Right ventricle myocardium superior (tissue), 1 donor: ENCODE measurements at places on chromosomes 7 and 10. TPM values are rescaled to one million over a fixed set of nuclear protein-coding genes. Genes with fewer than 3 reads are reported as not detected.

DNA sequence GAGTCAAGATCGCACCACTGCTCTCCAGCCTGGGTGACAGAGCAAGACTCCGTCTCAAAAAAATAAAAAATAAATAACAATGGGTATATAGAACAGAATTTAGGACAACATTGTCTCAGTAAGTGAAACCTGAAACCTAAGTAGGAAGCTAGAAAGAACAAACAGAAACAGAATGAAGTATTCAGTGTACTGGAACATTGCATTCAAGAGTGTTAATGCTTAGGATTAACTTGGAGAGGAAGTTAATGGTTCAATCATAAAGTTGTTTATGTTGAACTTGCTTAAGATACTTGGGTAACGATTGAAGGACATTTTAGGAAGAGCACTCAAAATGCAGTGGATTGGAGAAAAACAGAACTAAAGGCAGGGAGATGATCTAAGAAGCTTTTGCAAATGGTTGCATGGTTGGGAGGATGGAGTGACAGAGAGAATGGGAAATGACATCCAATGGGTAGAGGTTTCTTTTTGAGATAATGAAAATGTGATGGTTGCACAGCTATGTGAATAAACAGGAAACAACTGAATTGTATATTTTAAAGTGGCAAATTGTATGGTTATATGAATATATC lies 233.7 kb downstream of the ADK start:
- no peak for DNase-seq

DNA sequence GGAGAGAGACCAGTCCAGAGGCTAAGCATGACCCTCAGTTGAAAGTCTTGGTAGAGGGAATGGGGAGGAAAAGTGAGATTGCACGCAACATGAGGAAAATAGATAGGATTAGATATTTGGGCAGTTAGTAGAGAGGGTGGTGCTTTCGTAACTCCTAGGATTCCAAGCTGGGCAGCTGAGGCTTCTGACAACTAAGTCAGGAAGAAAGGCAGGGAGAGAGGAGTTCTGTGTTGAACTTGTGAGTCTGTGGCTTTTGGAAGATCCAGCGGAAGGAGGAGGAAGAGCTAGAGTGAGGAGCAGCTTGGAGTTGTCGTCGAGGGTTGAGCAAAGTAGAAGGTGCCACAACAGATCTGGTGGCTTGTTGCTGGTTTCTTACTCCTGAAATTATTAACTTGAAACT lies 21.8 kb downstream of the CUL1 start:
- no peak for DNase-seq

DNA sequence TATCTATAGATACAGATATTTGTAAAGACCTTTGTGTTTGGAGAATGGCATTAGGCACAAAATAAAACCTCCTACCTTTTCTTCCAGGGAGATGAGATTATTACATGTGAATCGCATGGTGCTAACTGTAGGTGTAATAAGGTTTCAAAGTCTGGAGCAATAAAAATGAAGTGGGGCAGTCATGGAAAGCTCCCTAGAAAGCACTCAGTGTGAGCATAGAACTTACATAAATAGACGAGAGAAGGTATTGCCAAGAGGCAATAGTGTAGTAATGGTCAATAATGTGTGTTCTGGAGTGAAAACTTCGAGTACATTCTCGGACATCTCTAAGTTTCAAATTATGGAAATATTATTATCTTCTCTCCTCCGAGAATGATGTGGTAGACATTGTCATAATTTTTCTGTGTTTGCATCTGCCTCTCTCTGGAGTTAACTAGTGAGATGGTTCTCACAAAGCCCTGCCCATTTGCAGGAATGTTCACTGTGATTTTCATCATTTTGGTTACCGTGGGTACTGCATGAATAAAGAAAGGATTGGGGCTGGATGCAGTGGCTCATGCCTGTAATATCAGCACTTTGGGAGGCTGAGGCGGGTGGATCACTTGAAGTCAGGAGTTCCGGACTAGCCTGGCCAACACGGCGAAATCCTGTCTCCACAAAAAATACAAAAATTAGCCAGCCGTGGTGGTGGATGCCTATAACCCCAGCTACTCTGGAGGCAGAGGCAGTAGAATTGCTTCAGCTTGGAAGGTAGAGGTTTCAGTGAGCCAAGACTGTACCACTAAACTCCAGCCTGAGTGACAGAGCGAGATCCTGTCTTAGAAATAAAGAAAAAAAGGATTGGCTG lies 10.6 kb downstream of the VIM start:
- no peak for DNase-seq

The MKX gene
- total RNA-seq: not detected

GRCh38 chr7:140217750-140218501 lies 41.1 kb upstream of the KDM7A start:
- DNase-seq: no peak
